ENCODE measurements at places on chromosomes 6 and 20.
A peak's percentile ranks its signal among the peaks of the same experiment; 100 is the strongest.

- no peak for DNase-seq
These were observed 10.0 kb downstream of the SNX5 start for GRCh38 chr20:17958373-17959256.

DNA sequence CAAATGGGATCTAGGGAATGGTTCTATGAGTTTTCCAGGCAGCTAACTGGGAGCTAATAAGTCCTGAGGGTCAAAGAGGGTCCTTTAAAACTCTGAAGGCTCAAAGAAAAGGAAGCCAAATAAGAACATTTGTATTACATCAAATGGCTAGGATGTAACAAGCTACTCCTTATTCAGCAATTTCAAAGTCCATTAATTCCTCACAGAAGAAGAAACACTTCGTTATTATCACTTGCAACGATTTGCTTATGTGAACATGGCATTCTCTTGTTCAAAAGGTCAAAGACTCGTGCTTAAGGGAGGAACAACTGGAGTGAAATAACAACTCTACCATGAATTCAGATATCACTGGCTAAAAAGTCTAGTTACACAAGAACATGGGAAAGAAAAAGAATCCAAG, 70.8 kb upstream of the FBXO30 start:
- no peak for DNase-seq

- DNase-seq: no peak
These were observed 18.2 kb downstream of the SCGN start for GRCh38 chr6:25670208-25670607.

GRCh38 chr6:131383421-131384411, 189.3 kb upstream of the ARG1 start:
- no peak for DNase-seq

- DNase-seq: peak; percentile 100
These were observed 13.9 kb upstream of the TNFRSF6B start for GRCh38 chr20:63682384-63683139.

- no peak for DNase-seq
These were observed 535 bp upstream of the ABCF1 start for GRCh38 chr6:30570740-30571074.
